Astrocyte (in vitro differentiated cells and primary cell): ENCODE measurements at places on chromosomes 2 and 18. TPM values are rescaled to one million over a fixed set of nuclear protein-coding genes. Genes with fewer than 3 reads are reported as not detected.

The CHRND gene
- total RNA-seq: not detected in 2 replicates

The ST8SIA3 gene
- total RNA-seq: 0.30 and 1.2 TPM in 2 replicates

- H3K4me3 ChIP-seq: no peak overlapping the region
- no peaks in the 10 kb centered on the region for H3K27me3 ChIP-seq
- H3K27ac ChIP-seq: no peak overlapping the region
- DNase-seq: peak; percentile 26
- H3K36me3 ChIP-seq: no peaks in the 10 kb centered on the region
Measured at GRCh38 chr2:192070099-192070498, 124.6 kb downstream of the TMEFF2 start.

- no peak overlapping the region for H3K27ac ChIP-seq
- no peak for DNase-seq
Measured at GRCh38 chr18:8348051-8348720, 261.1 kb upstream of the RAB12 start.

- H3K36me3 ChIP-seq: no peaks in the 10 kb centered on the region
- H3K27ac ChIP-seq: no peak overlapping the region
- no peaks in the 10 kb centered on the region for H3K27me3 ChIP-seq
- H3K4me1 ChIP-seq: no peaks in the 10 kb centered on the region
Measured at GRCh38 chr18:6069539-6069938, 174.2 kb upstream of the TMEM200C start.

DNA sequence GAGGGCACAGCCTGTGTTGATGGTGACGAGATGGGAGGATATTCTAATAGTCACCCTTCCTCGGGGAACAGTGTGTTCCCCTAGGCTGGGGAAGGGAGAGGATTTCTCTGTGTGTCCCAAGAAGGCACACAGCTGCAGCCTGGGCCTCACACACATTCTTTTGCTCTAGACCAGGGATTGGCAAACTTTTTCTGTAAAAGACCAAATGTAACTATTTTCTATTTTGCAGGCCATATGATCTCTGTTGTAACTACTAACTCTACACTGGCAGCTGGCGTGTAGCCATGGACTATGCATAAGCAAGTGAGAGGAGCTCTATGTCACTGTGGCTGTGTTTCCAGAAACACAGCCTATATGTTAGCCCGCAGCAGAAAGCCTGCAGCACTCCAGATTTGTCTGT is 65.8 kb downstream of the ARHGAP28 start:
- H3K36me3 ChIP-seq: no peaks in the 10 kb centered on the region
- no peaks in the 10 kb centered on the region for H3K4me1 ChIP-seq
- no peak overlapping the region for H3K27ac ChIP-seq
- no peak for DNase-seq
- no peak overlapping the region for H3K4me3 ChIP-seq

DNA sequence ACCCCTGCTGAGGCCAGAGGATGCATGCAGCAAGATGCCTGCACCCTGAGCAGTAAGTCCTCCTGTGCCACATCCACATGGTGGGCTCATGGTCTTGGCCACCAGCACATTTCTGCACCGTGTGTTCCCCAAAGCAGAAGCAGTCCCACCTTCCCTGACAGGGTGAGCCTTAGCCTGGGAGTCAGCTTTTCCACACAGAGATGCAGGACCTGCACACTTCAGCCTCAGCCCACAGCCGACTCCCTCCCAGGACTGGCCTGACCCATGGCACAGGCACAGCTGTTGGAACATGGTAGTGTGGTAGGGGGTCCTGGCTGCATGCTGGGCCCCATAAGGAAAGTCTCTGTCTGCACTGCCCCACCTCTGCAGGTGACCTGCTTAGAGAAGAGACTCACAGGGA is 5.0 kb downstream of the SNED1 start:
- H3K4me3 ChIP-seq: no peak overlapping the region
- H3K27ac ChIP-seq: no peak overlapping the region
- H3K27me3 ChIP-seq: no peaks in the 10 kb centered on the region
- H3K36me3 ChIP-seq: no peaks in the 10 kb centered on the region
- no peak for DNase-seq
- no peaks in the 10 kb centered on the region for H3K4me1 ChIP-seq

DNA sequence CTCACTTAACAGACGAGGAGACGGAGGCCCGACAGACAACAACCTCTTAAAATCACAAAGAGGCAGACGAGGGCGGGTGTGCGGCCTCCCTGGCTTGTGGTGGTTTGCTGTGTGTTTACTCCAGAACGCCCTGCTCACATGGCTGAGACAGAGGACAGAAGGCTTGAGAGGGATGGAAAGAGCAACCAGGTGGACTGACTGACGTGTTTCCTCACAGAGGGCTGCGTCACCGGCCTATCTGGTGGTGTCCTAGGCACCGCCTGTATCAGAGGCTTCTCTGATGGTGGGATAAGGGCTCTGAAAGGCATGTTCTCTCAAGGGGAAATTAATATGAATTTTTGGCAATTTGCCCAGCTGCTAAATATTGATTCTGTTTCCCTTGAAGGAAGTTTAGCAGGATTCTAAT is 47.0 kb upstream of the RALBP1 start:
- no peak overlapping the region for H3K4me3 ChIP-seq
- no peaks in the 10 kb centered on the region for H3K36me3 ChIP-seq
- H3K27ac ChIP-seq: no peak overlapping the region
- no peaks in the 10 kb centered on the region for H3K4me1 ChIP-seq
- DNase-seq: no peak
- no peaks in the 10 kb centered on the region for H3K27me3 ChIP-seq

- H3K4me1 ChIP-seq: peaks cover 8% of the 10 kb centered on the region
- H3K27ac ChIP-seq: no peak overlapping the region
- H3K4me3 ChIP-seq: no peak overlapping the region
Measured at GRCh38 chr2:152033011-152033925, 65.6 kb downstream of the CACNB4 start.
